Transverse colon (tissue), 4 donors: ENCODE measurements at places on chromosomes 4 and X. TPM values are rescaled to one million over a fixed set of nuclear protein-coding genes. Genes with fewer than 3 reads are reported as not detected.

DNA sequence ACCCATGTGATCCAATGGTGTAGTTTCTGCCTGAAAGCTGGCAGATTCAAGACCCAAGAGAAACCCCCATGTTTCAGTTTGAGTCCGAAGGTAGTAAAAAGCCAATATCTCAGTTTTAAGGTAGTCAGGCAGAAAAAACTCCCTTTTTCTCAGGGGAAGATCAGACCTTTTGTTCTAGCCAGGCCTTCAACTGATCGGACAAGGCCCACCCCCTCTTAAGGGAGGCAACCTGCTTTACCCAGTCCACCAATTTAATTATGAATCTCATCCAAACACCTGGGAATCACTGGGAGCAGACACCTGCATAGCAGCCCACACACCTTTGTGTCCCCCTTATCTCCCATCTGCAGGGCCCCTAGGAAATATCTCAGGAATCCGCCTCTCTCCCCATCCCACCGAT is 322.0 kb downstream of the STK32B start:
- no peak overlapping the region for H3K27ac ChIP-seq
- DNase-seq: no peak
- no peaks in the 10 kb centered on the region for H3K36me3 ChIP-seq
- no peaks in the 10 kb centered on the region for H3K4me1 ChIP-seq
- no peaks in the 10 kb centered on the region for H3K27me3 ChIP-seq
- H3K4me3 ChIP-seq: no peak overlapping the region

DNA sequence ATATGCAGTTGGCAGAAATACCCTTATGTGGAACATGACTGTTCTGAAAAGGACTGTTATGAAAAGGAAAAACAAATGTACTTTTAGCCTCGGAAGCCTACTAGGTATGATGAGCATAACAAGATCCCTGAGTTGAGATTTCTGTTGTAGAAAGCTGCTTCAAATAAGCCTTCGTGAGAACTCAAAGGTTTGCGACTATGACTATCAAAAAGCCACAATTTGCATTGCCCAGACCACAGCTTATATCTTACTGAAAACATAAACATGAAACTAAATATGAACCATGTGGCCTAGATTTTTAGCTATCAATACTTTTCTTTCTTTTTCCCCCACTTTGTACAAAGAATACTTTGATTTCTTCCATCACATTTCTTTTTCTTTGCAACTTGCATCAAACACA is 398.2 kb upstream of the LCORL start:
- DNase-seq: no peak
- no peaks in the 10 kb centered on the region for H3K4me1 ChIP-seq
- no peak overlapping the region for H3K27ac ChIP-seq
- H3K27me3 ChIP-seq: no peaks in the 10 kb centered on the region
- no peaks in the 10 kb centered on the region for H3K36me3 ChIP-seq

- no peak overlapping the region for H3K27ac ChIP-seq
- DNase-seq: no peak
- no peaks in the 10 kb centered on the region for H3K27me3 ChIP-seq
- H3K4me1 ChIP-seq: no peaks in the 10 kb centered on the region
- H3K36me3 ChIP-seq: no peaks in the 10 kb centered on the region
Measured at GRCh38 chr4:177256950-177257349, 52.7 kb upstream of the NEIL3 start.

DNA sequence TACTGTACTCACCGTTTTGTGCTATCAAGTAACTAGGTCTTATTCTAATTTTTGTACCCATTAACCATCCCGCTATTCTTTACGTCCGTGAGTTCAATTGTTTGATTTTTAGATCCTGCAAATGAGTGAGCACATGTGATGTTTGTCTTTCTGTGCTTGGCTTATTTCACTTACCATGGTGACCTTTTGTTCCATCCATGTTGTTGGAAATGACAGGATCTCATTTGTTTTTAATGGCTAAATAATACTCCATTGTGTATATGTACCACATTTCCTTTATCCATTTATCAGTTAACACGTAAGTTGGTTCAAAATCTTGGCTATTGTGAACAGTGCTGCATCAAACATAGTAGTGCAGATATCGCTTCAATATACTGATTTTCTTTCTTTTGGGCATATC is 48.3 kb downstream of the USP9X start:
- H3K4me1 ChIP-seq: no peaks in the 10 kb centered on the region
- no peak for DNase-seq
- no peaks in the 10 kb centered on the region for H3K27me3 ChIP-seq
- no peaks in the 10 kb centered on the region for H3K36me3 ChIP-seq
- H3K4me3 ChIP-seq: no peak overlapping the region

- DNase-seq: no peak
- H3K36me3 ChIP-seq: no peaks in the 10 kb centered on the region
- H3K27me3 ChIP-seq: no peaks in the 10 kb centered on the region
- H3K4me1 ChIP-seq: no peaks in the 10 kb centered on the region
- H3K27ac ChIP-seq: no peak overlapping the region
Measured at GRCh38 chr4:132269303-132269990, 879.6 kb upstream of the PCDH10 start.

DNA sequence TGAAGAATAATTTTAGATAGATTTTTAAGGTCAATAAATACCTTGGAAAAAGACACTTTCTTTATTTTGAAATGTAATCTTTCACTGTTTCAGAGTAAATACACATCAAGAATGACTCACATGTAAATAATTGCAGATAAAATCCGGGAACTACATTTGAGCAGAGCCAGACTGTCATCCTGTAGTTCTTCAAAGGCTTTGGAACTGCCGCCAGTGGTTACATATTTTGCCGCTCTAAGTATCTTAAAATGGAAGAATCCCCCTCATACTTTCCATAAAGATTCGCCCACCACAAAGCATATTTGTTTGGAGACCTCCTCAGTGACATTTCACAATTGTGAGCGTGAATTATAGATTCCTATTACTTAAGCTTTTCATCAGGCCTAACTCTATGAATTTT is 607.8 kb upstream of the ZFP42 start:
- no peaks in the 10 kb centered on the region for H3K27me3 ChIP-seq
- no peak overlapping the region for H3K27ac ChIP-seq
- H3K4me3 ChIP-seq: no peak overlapping the region
- no peak for DNase-seq

GRCh38 chrX:125810856-125811255 is 355.2 kb downstream of the DCAF12L2 start:
- H3K36me3 ChIP-seq: no peaks in the 10 kb centered on the region
- no peak overlapping the region for H3K4me3 ChIP-seq
- no peak for DNase-seq
- H3K27ac ChIP-seq: no peak overlapping the region
- H3K27me3 ChIP-seq: no peaks in the 10 kb centered on the region

The SPON2 gene
- total RNA-seq: 45.4 TPM

The SMIM43 gene
- total RNA-seq: not detected
